Mammary microvascular endothelial cell (primary cell): ENCODE measurements at places on chromosomes 3 and 15. TPM values are rescaled to one million over a fixed set of nuclear protein-coding genes. Genes with fewer than 3 reads are reported as not detected.

Gene LSAMP
- not detected in 2 replicates for total RNA-seq

Gene GOLGA6L4
- total RNA-seq, result 0.74 and 4.7 TPM in 2 replicates

Gene PPP2R3A
- 5.5 and 5.9 TPM in 2 replicates for total RNA-seq

Gene SUCLG2
- total RNA-seq, result 45.4 and 47.3 TPM in 2 replicates

Gene RGMA
- total RNA-seq, result not detected in 2 replicates

Gene NBEAL2
- 32.0 and 34.7 TPM in 2 replicates for total RNA-seq

Gene SKOR1
- total RNA-seq, result not detected in 2 replicates

Gene SLC28A1
- total RNA-seq, result not detected in 2 replicates

Gene ERC2
- 0.05 and 0.13 TPM in 2 replicates for total RNA-seq

Gene EAF2
- 0.60 and 1.3 TPM in 2 replicates for total RNA-seq

Gene ADAMTS7
- total RNA-seq, result 15.2 and 17.3 TPM in 2 replicates

Gene MUSTN1
- total RNA-seq, result not detected in 2 replicates

Gene STRA6
- total RNA-seq, result 0.10 TPM in 1 of 2 replicates, not detected in the other

Gene GOLGA8J
- not detected in 2 replicates for total RNA-seq

Gene HRG
- total RNA-seq, result not detected in 2 replicates

Gene ZFYVE19
- total RNA-seq, result 17.2 and 26.3 TPM in 2 replicates

Gene GPR149
- not detected in 2 replicates for total RNA-seq
